ENCODE measurements at places on chromosomes 12 and 14. TPM values are rescaled to one million over a fixed set of nuclear protein-coding genes. Genes with fewer than 3 reads are reported as not detected.

GAS2L3 gene
- 3.4 TPM for total RNA-seq

AQP5 gene
- not detected for total RNA-seq

TMX1 gene
- total RNA-seq: 59.1 TPM

HNF1A gene
- total RNA-seq: not detected

DHRS2 gene
- 2.1 TPM for total RNA-seq

CACNA2D4 gene
- total RNA-seq: 0.26 TPM

GUCY2C gene
- total RNA-seq: 0.09 TPM

GPR132 gene
- total RNA-seq: 2.2 TPM

UNG gene
- total RNA-seq: 20.5 TPM

WDR20 gene
- 22.4 TPM for total RNA-seq

LTB4R2 gene
- total RNA-seq: 7.8 TPM

TPPP2 gene
- total RNA-seq: not detected

P3H3 gene
- total RNA-seq: 101 TPM

ACOT6 gene
- total RNA-seq: not detected

ENDOU gene
- not detected for total RNA-seq

SLC17A8 gene
- not detected for total RNA-seq

CEBPE gene
- total RNA-seq: not detected

ADGRD1 gene
- 3.9 TPM for total RNA-seq

TEX52 gene
- not detected for total RNA-seq

TBX5 gene
- not detected for total RNA-seq

NID2 gene
- 22.3 TPM for total RNA-seq

ISCU gene
- 121 TPM for total RNA-seq

CLEC4C gene
- not detected for total RNA-seq

PZP gene
- total RNA-seq: not detected

DPPA3 gene
- total RNA-seq: not detected

TAS2R42 gene
- total RNA-seq: not detected

SMIM41 gene
- total RNA-seq: 0.18 TPM

DCN gene
- 0.57 TPM for total RNA-seq

TWF1 gene
- total RNA-seq: 98.8 TPM

ALDH6A1 gene
- total RNA-seq: 11.8 TPM

SLC35F4 gene
- not detected for total RNA-seq

ERBB3 gene
- total RNA-seq: 3.8 TPM

All from astrocyte (in vitro differentiated cells and primary cell).